Hypothalamus (tissue), 51 donors: ENCODE measurements at places on chromosomes 6 and 20.

DNA sequence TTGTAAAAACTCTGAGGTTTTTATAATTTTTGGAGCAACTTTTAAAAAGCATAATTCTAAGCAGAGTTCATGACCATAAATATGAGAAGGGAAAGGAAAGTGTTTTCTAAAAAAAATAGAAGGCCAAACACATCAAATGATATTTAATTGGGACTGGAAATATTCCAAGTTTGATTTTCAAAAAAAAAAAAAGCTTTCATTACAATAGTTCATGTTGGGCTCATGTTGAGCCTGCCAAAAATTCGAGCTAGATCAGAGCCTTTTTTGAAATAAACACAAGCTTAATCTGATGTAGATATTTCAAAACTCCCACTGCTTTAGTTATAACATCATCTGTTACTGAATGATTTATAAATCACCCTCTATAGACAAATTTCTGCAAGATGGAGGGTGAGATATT lies 163.4 kb upstream of the DEFB112 start:
- no peak for DNase-seq

- no peak for DNase-seq
These were observed 25.6 kb downstream of the NFYA start for GRCh38 chr6:41098366-41098765.

DNA sequence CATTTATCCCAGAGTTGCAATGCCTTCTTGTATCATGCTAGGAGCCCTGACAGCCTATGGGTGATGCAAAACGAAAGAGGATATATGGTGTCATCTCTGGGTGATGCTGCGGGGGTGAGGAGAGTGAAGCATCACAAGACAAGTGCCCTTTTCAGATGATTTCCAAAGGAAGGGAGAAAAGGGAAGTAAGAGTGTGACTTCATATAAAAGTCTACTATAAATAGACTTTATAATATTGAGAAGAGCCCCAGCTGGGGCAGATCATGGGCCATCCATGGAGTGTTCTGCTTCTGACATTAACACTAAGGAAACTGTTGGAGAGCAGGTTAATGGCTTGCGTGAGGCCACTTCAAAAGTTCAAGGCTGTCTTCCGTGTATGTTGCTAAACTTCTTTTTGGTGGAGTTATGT lies 4.4 kb downstream of the CD83 start:
- DNase-seq = no peak

- DNase-seq = peak; percentile 72
These were observed 235.8 kb downstream of the NFATC2 start for GRCh38 chr20:51306521-51307358.

DNA sequence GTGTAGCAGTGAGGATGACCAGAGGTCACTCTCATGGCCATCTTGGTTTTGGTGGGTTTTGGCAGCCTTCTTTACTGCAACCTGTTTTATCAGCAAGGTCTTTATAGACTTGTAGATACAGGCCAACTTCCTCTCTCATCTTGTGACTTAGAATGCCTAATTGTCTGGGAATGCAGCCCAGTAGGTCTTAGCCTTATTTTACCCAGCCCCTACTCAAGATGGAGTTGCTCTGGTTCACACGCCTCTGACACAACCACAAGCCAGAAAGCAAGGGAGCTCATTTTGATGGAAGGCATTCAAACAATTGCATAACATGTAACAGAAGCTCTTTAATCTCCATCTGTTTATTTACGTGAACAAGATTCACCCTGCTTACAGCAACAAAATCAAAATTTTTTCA lies 492.0 kb upstream of the SULF2 start:
- no peak for DNase-seq

DNA sequence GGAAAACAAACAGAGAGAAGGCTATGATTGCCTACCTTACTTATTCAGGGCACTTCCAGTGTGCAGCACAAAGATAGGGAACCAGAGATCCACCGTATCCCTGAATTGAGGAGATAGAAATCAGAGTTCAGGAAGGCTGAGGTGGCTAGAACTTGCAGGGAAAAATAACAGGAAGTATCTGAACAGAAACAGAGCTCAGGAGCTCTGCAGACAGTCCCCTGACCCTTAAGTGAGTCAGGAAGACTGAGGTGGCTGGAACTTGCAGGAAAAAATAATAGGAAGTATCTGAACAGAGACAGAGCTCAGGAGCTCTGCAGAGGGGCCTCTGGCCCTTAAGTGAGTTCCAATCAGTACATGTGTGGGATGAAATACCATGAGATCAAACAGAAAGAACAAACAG lies 65.4 kb downstream of the RPRD1B start:
- no peak for DNase-seq

GRCh38 chr6:85670573-85670972 lies 27.9 kb upstream of the SYNCRIP start:
- DNase-seq = no peak

DNA sequence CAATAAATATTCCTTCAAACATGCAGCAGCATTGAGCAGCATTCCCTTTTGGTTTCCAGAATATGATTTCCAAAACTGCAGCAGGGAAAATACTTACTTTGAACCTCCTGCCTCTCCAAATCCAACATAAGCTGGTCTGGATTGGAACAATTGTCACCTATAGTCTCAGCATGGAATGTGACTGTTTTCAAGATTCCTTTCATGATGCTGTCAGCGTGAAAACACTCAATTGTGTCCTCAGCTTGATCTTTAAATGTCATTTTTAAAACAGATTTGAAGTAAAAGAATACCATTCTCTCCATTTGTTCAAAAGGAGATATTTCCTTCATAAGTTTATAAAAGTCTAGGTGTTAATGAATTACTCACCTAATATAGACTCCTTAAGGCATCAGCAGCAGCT lies 993.9 kb downstream of the EYS start:
- DNase-seq = no peak

DNA sequence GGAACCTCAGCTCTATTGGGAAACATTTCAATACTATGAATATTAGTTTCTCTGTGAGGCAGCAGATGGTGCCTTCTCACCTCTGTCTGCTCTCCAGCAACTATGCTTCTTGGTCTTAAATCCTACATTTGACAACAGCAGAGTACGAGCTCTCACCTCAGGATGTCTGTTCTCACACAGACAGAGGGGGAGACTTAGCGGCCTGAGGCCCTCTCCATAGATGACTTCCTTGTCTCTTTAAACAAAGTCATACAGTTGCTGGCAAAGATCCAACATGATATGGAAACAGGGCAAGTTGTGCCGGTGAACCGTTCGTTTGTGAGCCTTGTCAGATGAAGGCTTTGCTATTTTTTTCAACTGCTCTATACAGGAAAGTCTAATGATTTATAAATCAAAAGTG lies 43.7 kb upstream of the GABRR1 start:
- no peak for DNase-seq

DNA sequence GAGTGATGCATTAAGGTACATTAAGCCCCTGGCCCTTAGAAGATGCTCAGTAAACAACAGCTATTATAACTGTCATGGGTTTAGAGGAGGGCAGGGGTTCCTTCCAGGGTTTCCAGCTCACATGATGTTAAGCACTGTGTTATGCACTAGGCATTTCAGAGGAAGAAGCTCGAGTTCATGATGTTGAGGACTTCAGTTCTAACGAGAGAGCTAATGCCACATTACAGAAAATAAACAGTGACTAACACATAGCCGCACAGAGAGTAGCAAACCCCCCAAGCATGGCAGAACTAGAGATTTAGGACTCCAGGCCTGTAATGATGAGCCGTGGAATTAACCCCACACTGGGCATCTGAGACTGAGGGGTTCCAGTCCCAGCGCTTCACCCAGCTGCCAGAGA lies 105.2 kb downstream of the UNC5CL start:
- no peak for DNase-seq

GRCh38 chr20:46543033-46543432 lies 7.4 kb downstream of the OCSTAMP start:
- no peak for DNase-seq

GRCh38 chr6:15429141-15430110 lies 183.6 kb downstream of the JARID2 start:
- DNase-seq = no peak

DNA sequence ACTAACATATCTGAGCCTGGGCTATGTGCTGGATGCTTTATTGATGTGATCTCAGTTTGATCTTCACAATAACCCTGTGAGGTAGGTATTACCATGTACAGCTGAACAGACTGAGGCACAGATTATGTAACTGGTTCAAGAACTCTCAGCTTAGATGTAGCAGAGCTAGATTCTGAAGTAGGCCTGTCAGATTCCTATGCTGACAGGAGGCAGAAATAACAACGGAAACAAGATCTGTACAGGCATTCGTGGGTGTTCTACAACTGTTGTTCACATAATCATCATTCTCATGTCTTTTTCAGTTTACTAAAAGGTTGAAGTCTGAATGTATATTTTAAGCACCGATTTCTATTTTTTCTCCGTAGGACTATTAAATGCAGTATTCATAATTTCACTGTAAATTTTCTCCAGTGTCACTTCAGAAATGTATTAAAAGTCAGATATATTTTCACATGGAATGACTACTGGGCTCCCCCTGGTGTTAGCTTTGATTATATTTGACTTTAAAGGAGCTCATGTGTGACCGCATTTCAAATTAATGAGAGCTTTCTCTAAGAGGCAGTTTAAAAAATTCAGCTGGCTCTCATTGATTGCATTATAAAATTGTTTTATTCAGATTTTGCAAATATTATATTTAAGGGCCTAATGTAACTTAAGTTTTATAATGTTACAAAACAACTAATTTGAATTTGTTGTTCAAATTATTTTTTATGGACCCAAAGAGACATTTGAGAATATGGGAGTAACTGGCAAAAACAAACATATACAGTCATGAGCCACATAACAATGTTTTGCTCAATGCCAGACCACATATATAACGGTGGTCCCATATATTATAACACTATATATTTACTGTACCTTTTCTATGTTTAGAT lies 36.4 kb upstream of the SLC17A4 start:
- no peak for DNase-seq

DNA sequence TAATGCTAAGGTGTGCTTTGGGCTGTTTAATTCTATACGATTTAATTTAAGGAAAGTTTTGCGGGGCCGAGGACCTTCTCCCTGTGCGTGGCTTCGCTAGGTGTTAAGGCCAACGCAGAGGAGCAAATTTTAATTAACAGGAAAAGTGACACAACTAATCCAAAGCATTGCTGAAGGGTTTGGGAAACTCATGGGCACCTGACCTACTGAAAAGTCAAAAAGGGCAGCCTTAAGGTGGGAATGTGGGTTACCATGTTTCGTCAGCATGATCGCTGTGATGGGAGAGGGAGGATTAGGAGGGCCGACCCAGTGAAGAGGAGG lies 415 bp upstream of the CUL9 start:
- no peak for DNase-seq

GRCh38 chr20:4480104-4480503 lies 241.6 kb upstream of the PRND start:
- no peak for DNase-seq

GRCh38 chr6:106849120-106849519 lies 125.4 kb downstream of the CD24 start:
- no peak for DNase-seq

DNA sequence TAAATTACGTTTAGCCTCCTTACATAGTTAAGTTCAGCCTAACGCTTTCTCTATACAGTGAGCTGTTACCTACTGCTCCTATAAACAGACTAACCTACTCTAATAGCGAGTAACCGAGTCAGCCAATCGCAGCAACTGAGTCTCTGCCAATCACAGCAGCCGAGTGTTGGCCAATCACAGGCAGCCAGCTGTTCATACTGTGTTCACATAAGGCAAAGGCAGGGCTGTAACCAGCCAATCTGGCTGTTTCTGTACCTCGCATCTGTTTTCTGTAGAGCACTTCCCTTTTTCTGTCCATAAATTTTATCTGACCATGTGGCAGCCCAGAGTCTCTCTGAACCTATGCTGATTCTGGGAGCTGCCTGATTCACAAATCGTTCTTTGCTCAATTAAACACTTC lies 263.9 kb upstream of the JARID2 start:
- no peak for DNase-seq

DNA sequence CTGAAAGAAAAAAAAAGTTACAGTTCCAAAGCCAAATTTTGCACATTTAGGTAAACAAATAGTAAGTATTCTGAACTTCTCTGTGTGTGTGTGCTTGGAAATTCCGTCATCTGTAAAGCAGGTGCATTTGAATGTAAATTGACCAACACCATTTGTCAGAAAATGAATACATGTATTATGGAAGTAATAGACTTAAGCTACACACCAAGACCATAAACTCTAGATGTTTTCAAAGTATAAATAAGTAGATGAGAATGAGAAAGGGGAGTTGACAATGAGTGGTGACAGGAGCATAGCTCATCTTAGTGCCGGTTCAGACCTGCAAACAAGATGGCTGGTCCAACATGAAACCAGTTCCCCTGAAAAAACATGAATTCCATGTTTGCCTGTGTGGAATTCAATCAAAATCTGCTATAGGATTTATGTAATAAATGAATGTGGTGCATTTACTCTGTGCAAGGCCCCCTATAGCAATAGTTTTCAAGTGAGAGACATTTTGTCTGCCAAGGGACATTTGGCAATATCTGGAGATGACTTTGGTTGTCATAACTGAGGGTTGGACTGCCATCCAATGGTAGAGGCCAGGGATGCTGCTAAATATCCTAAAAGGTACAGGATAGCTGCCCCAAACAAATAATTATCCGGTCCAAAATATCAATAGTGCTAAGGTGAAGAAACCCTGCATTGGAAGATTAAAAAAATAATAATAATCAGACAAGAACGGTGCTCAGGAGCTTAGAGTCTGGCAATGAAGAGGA lies 11.0 kb upstream of the FILIP1 start:
- no peak for DNase-seq

DNA sequence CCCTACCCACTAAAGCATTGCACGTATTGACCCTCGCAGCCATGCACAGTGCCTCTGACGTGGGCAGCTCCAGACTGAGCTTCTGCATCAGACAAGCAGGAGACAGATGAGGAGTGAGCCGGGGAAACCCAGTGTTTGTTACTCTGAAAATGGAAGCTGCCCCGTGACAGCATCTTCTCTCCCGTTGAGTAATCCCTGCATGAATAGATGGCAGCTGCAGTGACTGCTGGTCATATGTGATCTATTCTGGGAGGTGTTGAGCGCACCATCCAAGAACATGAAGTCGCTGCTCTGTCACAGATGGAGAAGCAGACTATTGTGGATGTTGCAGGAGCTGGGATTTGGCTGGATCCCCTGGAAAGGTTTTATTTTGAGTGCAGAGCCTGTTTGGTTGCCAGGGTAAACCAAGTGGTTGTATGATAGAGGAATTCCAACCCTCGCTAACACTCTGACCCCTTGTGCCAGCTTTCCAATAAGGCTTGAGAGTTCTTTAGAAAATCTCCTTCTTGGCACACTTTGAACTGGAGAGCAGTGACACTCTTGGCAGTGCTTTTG lies 242.2 kb downstream of the NRN1 start:
- no peak for DNase-seq

- DNase-seq = no peak
These were observed 242.3 kb upstream of the SUPT3H start for GRCh38 chr6:45619994-45620471.

DNA sequence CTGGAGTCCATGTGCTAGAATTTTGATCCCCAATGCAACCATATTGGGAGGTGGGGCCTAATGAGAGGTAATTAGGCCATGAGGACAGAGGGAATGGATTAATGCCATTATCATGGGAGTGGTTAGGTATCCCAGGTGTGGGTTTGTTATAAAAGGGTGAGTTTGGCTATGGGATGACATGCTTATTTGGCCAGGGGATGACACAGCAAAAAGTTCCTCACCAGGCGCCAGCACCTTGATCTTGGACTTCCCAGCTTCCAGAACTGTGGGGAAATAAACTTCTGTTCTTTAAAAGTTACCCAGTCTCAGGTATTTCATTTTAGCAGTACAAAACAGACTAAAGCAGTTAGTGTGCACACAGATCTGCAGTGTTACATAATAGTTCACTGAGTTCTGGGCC lies 84.1 kb downstream of the ADGB start:
- DNase-seq = no peak
